T-cell (primary cell): ENCODE measurements at places on chromosomes 16 and 17.

DNA sequence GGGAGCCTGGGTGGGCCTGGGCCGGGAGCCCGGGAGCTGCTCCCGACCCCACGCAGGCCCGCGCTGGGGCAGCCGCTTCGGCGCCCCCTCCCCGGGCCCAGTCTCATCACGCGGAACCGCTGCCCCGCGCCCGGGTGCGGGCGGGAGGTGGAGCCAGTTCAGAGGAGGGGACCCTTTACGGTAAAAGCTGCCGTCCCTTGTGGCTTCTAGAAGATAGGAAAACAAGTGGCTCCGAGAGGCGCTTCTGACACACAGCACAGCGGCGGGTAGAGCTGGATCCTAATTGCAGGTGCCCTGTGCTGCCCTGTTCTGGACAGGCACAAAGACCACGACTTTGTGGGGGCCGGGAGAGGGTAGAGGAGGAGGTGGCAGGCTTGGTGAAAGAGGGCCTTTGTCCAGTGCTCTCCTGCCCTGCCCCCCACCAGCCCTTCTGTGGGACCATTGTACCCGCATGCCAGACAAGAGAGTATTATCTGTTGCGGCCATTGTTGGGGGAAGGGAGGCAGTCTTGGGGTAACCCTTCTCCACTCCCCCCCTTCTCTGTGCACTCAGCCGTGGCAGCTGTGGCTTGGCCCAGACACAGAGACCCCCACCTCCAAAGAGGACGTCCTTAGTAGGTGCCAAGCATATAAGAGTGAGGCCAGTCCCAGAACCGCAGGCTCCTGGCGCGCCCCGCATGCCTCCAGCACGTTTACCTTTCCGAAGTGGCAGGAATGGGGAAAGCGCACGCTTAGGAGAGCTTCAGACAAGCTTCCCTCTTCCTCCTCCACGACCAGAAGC lies 736 bp downstream of the CNP start:
- DNase-seq, result peak; percentile 19

- no peak for DNase-seq
Measured at GRCh38 chr17:2750721-2751120, 1.3 kb upstream of the CCDC92B start.

- no peak for DNase-seq
Measured at GRCh38 chr17:44892250-44892649, 7.0 kb downstream of the EFTUD2 start.

GRCh38 chr17:60579090-60579489 lies 20.9 kb upstream of the PPM1D start:
- DNase-seq, result no peak

- DNase-seq, result no peak
Measured at GRCh38 chr17:78883533-78884131, 19.4 kb downstream of the CEP295NL start.

DNA sequence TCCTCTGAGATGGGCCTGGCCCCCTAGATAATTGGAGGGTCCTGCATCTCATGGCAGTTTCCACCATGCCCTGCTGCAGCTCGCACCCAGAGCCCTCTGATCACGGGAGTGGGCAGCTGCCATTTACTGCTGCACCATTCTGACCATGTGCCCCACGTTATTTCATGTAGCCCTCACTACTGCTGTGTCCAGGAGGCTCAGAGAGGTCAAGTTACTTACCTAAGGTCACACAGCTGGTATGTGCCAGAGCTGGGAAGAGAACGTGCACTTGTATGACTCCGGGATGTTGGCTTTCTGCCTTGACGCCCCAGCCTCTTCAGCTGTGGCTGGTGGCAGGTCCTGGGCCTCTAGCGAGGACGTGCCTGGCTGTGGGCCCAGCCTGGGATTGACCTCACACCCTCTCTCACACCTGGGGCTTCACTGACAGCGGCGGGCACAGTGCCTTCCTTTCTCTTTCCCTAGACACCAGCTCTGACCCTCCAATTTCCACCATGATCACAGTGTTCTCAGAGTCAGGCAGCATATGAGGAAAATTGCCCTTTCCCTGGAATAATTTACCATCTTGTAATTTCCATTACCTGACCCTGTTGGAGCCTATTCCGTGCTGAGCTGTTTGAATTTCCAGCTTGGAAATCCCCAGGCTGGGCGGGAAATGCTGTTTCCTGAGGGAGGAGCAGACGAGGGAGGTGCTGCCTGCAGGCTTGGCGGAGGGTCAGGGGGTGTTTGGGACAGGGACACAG lies 18.5 kb upstream of the DOC2B start:
- no peak for DNase-seq

DNA sequence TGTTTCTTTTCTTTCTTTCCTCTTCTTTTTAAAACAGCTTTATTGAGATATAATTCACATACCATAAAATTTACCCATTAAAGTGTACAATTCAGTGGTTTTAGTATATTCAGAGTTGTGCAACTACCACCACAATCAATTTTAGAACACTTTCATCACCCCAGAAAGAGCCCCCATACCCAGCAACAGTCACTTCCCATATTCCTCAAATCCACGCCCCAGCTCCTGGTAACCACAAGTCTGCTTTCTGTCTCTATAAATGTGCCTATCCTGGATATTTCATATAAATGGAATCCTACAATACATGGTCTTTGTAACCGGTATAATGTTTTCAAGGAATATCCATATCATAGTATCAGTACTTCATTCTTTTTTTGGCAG lies 19.4 kb downstream of the RARA start:
- DNase-seq, result no peak

- DNase-seq, result no peak
Measured at GRCh38 chr16:71626858-71627213, 852 bp downstream of the MARVELD3 start.

DNA sequence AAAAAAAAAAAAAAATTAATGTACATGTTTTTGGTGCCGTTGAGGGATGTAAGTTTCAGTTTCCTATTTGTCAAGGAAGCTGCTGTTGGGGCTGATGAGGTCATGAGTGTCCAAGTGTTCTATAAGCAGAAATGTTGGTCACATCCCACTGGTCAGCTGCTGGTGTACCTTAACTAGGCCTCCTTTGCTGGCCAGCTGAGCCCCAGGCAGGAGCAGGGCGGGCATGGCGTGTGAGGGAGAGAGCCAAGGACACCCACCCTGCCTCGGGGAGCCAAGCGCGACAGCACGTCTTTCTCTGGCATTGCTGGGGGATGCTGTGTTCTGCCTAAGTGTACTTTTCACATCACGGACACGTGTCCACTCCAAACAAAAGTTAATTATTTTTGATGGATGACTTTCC lies 108.1 kb upstream of the CDC42EP4 start:
- no peak for DNase-seq

GRCh38 chr17:12342609-12343435 lies 322.1 kb downstream of the MAP2K4 start:
- DNase-seq, result no peak

DNA sequence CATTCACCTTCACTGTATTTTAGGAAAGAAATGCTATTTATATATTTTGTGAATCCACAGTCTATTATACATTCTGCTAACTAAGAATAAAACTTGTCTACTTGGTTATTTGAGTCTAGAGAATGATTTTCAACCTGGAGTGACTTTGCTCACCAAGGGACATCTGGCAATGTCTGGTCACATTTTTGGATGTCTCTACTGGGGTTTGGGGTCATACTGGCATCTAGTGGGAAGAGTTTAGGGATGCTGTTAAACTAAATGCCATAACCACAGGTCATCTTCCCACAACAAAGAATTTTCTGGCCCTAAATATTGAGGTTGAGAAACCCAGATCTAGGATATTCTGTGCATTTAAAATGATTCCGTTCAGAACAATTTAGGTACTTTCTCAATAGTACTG lies 26.0 kb downstream of the KCNJ16 start:
- DNase-seq, result no peak

- peak; percentile 47 for DNase-seq
Measured at GRCh38 chr17:80866050-80866793, 125.4 kb upstream of the CHMP6 start.

GRCh38 chr17:80163336-80163735 lies 6.5 kb upstream of the CARD14 start:
- DNase-seq, result no peak

- DNase-seq, result no peak
Measured at GRCh38 chr17:14121952-14122351, 52.6 kb downstream of the COX10 start.

DNA sequence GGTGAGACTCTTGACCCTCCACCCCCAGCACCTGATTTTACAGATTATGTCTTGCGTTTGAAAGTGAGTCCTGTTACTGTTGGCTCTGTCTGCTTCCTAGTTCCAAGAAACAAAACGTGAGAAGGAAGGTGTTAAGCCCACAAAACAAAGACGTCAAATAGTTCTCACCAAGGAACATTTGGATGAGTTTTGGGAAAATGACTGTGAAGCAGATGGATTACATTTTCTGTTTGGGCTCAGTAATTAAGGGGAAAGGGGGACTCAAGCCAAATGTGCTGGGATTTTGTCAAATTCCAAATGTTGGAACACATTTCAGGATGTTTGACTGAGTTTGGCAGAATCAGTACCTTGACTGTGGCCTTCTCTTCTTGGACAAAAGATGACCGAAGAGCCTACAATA lies 71.2 kb downstream of the PCTP start:
- DNase-seq, result no peak

DNA sequence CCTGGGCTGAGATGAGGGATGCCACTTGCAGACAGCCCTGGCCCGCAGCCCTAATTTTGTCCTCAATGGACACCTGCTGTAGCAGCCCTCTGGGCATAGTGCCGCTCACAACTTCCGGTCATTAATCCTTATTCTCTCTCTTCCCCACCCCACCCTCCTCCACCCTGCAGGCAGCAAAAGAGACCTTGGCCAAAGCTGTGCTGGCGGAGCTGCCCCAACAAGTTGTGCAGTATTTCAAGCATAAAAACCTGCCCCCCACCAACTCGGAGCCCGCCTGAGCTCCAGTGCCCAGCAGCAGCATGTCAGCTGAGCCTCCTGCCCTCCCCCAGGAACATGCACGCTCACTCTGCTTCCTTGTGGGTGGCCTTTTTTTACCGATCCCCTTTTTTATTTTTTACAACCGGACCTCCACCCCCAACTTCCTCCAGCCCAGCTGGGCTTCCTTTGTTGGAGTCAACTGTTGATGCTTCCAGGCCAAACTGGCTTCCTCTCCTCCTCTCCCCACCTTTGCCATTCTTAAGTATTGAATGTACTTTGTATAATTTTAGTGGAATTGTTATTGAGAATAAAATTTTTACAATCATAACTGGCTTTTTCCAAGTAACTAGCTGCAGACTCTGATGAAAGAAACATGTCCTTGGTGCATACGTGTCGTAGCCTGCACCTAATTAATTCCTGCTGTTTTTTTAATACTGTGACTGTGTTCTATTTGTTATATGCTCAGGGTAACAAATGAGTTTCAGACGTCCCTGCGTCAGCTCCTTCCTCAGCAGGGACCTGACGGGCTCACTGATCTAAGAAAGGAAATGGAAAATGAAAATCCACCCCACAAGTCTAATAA lies 38.2 kb downstream of the PSME3IP1 start:
- no peak for DNase-seq

DNA sequence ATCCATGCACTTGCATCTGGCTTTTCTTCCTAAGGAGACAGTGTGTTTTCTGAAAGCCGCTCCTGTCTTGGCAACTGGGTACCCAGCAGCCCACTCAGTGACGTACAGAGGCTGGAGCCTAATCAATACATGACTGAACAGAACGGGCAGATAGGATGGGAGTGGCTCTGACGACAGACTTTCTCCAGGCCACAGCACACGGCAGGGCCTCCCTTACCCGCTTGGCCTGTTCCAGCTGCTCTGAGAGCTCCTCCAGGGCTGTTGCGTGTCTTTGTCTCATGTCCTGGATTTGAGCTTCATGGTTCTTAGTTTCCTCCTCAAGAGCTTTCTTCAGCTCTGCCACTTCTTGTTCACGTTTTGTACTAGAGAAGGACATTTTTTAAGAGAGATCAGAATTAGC lies 64.9 kb downstream of the NDEL1 start:
- no peak for DNase-seq

GRCh38 chr17:69560987-69561441 lies 146.5 kb downstream of the MAP2K6 start:
- no peak for DNase-seq

DNA sequence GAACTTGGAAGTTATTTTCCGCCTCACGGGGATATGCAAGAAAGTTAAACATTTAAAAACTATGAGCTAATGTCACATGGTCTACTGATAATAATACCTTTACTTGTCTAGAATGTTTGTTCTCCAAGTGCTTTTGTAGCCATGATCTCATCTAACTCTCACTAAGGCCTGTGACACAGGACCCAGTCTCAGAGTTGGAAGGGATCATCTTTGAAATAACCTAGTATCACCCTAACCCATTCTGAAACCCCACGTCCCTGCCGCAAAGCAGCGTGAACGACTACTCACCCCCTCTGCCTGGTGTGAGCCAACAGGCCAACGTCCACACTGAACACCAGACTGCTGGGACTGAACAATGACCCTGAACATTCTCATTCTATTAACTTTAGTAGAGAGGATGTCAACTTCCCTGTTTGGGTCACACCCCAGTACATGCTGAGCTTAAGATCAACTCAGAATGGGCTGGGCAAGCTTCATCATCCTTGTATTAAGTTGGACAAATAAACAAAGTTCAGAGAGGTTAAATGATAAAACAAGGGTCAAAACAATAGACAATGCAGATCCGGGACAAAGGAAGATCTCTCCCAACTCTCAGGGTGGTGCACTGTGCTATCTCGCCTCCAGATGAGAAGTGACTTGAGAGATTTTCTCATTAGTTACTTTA lies 54.8 kb upstream of the BCAR1 start:
- DNase-seq, result no peak

DNA sequence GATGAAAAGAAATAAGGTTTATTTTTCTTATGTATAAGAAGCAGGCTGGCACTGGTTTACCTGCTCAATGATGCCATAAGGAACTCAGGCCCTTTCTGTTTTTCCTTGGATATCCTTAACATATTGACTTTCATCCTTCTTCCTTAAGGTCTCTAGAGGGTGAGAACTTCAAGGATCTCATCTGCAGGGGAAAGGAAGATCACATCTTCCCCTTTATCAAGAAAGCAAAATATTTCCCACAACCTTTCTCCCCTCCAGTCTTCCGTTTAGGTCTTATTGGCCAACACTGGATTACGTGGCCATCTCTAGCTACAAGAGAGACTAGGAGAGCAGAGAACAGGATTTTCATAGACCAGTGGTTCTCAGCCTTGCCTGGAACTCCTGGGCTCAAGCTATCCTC lies 4.2 kb upstream of the TBX4 start:
- no peak for DNase-seq

DNA sequence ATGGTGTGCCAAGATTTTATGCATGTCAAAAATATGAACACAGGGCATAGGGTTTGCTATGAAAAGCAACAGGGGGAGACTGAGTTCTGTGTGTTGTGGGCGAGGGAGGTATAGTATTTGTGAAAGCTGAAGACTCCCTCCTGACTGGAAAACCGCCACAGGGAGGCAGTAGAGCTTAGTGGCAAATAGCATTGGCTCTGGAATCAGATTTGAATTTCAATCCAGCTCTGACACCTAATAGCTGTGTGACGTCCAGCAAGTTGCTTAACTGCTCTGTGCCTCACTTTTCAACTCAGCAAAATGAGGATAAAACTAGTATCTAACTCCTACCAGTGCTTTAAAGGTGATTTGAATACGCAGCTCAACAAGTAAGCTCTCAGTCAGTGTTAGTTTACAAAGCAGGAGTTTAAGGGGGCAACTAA lies 22.0 kb downstream of the KPNA2 start:
- peak; percentile 22 for DNase-seq
